SIG-M5 (cell line): ENCODE measurements at places on chromosomes 4 and X.

- DNase-seq = peak; percentile 13
Measured at GRCh38 chr4:105714071-105714521, 5.5 kb downstream of the GSTCD start.

DNA sequence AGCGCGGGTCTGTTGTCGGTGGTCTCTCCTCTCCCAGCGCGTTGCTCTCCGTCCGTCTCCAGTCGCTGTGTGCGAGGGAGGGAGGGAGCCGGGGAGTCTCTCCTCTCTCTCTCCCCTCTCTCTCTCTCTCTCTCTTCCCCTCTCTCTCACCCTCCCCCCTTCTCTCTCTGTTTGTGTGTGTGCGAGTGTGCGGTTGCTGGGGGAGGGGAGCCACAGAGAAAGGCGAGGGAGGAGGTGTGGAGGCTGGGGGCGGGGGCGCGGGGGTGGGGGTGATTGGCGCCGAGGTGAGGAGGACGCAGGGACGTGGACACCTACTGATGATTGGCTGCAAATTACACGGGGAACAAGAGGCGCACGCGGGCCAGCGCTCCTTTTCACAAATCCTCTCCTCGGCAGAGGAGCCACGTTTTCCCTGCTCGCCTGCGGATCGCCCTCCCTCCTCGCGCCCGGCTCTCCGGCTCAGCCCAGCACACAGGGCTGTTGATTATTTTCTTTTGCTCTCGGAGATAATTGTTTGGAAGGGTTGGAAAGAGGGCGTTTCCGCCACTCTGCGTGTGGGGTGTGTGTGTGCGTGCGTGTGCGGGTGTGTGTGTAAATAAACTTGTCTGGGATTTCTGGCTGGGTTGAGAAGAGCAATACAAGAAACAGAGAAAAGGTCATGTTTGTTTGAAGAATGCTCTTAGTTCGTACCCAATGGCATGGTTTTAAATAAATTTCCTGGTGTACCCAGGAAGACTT, at the start of gene CXXC4:
Gene CXXC4 (minus strand): TSS at position 73 of the 738 bp plus-strand sequence. CDS start 3,092 bp downstream, outside the sequence.
- no peak for DNase-seq

DNA sequence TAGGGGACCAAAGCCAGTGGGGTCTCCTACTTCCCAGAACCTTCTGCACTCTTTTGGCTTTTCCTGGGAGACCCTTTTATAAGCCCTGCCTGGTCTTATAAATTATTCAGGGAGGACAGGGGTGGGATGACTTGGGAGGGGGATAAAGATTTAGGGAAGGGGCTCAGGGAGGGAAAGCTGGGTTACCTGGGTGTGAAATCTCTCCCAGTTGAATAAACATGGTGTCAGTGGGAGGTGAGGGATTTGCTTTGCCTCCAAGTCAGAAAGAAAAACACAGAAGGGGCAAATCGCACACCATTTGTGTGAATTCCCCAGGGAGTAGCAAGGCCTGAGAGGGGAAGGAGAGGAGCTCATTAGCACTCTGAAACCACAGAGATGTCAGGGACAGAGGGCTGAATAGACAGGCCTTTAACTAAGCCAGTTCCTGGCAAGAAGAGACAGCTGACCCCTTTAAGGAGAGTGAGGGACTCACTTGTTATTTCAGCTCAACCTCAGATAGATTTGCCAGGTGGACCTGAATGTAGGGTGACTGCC, at the start of gene RIPPLY1:
Gene RIPPLY1 (minus strand): TSS at position 51 of the 534 bp plus-strand sequence. CDS start 54 bp downstream, outside the sequence.
- no peak for DNase-seq

DNA sequence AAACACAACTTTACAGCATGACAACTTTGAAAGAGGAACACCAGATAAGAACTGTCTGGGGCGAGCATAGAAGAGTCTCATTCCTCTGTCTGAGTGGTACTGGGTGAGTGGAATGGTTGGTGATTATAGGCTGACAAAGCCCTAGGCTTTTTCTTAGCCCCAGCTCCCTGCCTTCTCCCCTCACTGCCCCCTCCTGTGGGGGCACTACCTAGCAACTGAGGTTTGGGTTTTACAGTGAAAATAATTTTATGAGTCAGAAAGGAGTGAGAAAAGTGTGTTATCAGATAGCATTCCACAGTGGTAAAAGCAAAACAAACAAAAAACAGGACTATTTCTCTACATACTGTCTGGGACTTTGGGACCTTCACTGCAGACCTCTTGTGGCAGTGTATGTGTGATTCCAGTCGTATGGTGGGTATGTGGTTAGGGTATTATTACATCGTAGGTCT, 10.5 kb upstream of the TMEM165 start:
- no peak for DNase-seq
